ENCODE measurements at places on chromosomes 16 and 17. TPM values are rescaled to one million over a fixed set of nuclear protein-coding genes. Genes with fewer than 3 reads are reported as not detected.

The TMEM100 gene
- total RNA-seq: not detected

The TBC1D3I gene
- not detected for total RNA-seq

The IRF8 gene
- total RNA-seq: 0.54 TPM

The CBFB gene
- total RNA-seq: 62.4 TPM

The VAC14 gene
- total RNA-seq: 63.4 TPM

The SLC16A6 gene
- 0.20 TPM for total RNA-seq

The C17orf50 gene
- not detected for total RNA-seq

The TRIM16 gene
- total RNA-seq: 39.5 TPM

The RPH3AL gene
- total RNA-seq: 7.9 TPM

The ATP1B2 gene
- total RNA-seq: not detected

The KRT24 gene
- total RNA-seq: not detected

The SLC16A5 gene
- 4.7 TPM for total RNA-seq

The IRX6 gene
- total RNA-seq: not detected

The GAS2L2 gene
- total RNA-seq: not detected

The MEFV gene
- total RNA-seq: not detected

The HSF5 gene
- under 0.01 TPM for total RNA-seq

The CLDN7 gene
- total RNA-seq: 8.7 TPM

The APRT gene
- 289 TPM for total RNA-seq

The SLFN13 gene
- total RNA-seq: 6.2 TPM

The ZNF423 gene
- total RNA-seq: 2.5 TPM

The MPO gene
- total RNA-seq: not detected
